Sigmoid colon (tissue), 7 donors: ENCODE measurements at places on chromosomes 11 and 22.
A peak's percentile ranks its signal among the peaks of the same experiment; 100 is the strongest.

DNA sequence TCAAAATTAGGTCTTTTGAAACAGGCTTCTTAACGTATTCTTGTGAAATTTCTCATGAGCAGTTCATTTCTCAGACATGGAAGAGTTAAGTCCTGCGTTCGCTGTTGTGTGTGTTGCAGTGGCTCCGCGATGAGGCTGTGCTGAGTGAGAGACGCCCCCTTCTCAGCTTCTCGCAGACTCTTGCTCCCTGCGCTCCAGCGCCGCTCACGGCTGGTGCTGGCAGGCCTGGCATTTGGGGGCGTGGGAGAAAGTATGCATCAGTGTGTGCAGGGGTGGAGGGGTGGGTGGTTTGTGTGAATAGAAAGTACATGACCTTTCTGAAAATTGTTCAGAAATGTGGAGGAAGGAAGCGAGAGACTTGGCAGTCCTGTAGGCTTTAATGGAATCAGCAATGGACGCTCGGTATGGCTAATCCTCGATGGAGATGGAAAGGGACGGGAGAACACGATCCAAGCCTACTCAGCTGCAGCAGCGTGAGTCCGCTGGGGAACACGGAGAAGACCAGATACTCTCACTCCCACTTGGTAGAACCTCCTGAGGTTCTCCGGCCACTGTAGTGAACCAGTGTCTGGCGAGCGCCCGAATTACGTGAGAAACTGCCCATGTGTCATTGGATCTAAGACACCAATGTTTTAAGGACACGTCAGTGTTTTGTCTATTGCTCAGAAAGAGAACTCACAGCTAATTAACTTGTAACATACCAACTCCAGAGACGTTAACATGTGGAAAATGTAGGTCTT is 5.9 kb downstream of the TAB1 start:
- no peak overlapping the region for H3K4me3 ChIP-seq
- H3K36me3 ChIP-seq, result no peaks in the 10 kb centered on the region
- no peak for DNase-seq
- H3K27me3 ChIP-seq, result no peaks in the 10 kb centered on the region

- H3K27me3 ChIP-seq, result no peaks in the 10 kb centered on the region
- H3K4me3 ChIP-seq, result no peak overlapping the region
- DNase-seq, result no peak
- H3K27ac ChIP-seq, result no peak overlapping the region
- peaks cover 77% of the 10 kb centered on the region for H3K36me3 ChIP-seq
- no peaks in the 10 kb centered on the region for H3K4me1 ChIP-seq
Measured at GRCh38 chr11:30333405-30333804, 10.5 kb downstream of the ARL14EP start.

DNA sequence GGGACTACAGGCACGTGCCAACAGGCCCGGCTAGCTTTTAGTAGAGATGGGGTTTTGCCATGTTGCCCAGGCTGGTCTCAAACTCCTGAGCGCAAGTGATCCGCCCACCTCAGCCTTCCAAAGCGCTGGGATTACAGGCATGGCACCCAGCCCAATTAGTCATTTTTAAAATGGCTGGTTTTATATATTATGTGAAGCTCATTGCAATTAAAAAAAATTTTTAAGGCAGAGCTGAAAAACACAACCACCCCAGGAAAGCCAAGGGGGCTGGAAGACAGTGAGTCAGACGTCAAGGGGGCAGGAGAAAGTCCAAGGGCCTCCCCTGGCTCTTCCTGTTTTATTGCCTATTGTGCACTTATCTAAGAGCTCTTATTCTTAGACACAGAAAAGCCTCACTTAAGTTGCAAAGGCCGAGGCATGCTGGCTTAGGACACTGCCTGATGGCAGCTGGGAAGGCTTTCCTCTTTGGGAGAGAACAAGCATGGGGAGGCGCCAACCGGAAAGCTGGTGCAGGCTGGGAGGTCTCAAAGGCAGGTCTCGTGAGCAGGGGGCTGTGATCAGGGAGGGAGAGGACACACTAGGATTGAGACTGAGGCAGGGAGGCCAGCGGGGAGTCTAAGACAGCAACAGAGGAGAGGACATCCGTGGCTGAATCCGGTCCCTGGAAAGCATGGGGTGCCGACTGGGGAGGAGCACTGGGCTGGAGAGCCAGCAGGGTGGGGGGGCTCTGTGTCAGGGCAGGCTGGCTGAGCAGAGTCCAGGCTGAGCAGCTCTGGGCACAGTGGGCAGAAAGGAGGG is 11.1 kb upstream of the OSM start:
- no peak overlapping the region for H3K4me3 ChIP-seq
- H3K36me3 ChIP-seq, result no peaks in the 10 kb centered on the region
- DNase-seq, result no peak
- peaks cover 14% of the 10 kb centered on the region for H3K4me1 ChIP-seq
- H3K27ac ChIP-seq, result peak overlapping the region; percentile 47
- H3K27me3 ChIP-seq, result no peaks in the 10 kb centered on the region

DNA sequence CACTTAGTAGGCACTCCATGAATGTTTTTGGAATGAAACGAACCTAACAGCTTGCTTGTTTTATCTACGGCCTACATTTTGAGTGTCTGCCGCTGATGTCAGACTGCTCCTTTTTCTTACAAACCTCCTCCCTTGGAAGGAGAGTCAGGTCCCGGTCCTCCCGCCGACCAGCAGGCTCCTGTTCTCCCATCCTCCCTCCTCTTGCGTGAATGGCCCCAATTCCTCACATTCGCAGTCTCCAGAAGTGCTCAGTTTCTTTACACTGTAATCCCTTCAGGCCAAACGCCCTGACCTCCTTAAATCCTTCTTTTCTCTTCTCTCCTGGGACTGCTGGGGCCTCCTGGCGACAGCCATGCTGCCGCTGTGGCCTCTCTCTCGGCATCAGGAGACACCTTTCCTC is 82.6 kb upstream of the CSNK2A3 start:
- peaks cover 27% of the 10 kb centered on the region for H3K4me1 ChIP-seq
- H3K4me3 ChIP-seq, result no peak overlapping the region
- no peaks in the 10 kb centered on the region for H3K27me3 ChIP-seq
- no peak for DNase-seq
- H3K36me3 ChIP-seq, result no peaks in the 10 kb centered on the region
- H3K27ac ChIP-seq, result no peak overlapping the region

DNA sequence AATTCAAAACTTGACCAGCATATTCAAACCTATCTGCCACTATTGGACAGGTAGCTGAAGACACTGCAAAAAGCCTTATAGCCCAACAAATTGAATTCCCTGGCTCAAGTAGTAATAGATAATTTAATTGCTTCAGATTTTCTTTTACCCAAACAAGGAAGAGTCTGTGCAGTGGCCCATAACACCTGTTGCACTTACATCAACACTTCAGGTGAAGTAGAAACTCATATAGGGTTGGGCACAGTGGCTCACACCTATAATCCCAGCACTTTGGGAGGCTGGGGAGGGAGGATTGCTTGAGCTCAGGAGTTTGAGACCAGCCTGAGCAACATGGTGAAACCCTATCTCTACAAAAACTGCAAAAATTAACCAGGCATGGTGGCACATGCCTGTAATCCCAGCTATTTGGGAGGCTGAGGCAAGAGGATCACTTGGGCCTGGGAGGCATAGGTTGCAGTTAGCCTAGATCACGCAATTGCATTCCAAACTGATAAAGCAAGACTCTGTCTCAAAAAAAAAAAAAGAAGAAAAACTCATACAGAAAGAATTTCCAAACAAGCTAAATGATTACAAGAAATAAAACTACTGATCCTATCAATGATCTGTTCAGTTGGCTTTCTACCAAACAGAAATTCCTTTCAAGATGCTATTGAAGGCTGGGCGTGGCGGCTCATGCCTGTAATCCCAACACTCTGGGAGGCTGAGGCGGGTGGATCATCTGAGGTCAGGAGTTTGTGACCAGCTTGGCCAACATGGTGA is 9.5 kb downstream of the FOLR3 start:
- DNase-seq, result no peak
- H3K36me3 ChIP-seq, result no peaks in the 10 kb centered on the region
- H3K4me3 ChIP-seq, result no peak overlapping the region
- no peaks in the 10 kb centered on the region for H3K4me1 ChIP-seq

GRCh38 chr22:27636716-27637508 is 164.6 kb downstream of the MN1 start:
- no peak overlapping the region for H3K4me3 ChIP-seq
- peaks cover 7% of the 10 kb centered on the region for H3K4me1 ChIP-seq
- H3K36me3 ChIP-seq, result no peaks in the 10 kb centered on the region
- H3K27ac ChIP-seq, result no peak overlapping the region
- no peaks in the 10 kb centered on the region for H3K27me3 ChIP-seq
- DNase-seq, result no peak

DNA sequence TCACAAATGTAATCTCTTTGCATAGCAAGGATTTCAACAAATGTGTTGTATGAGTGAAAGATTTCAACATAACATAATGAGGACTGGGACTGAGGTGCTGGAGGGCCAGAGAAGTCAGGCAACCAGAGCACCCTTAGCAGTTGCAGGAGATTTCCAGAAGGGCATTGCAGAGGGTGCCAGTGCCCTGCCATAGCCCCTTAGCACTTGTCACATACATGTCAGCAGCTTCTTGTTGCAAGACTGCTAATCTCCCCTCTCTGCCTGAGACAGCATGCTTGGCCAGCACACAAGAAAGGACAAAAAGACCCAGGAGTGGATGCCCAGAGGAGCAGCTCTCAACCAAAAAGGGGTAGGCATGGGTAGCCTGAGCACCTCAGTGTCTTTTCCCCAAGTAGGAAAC is 43.2 kb downstream of the BBOX1 start:
- H3K27me3 ChIP-seq, result no peaks in the 10 kb centered on the region
- H3K4me3 ChIP-seq, result no peak overlapping the region
- DNase-seq, result no peak
- H3K4me1 ChIP-seq, result peaks cover 26% of the 10 kb centered on the region
- H3K36me3 ChIP-seq, result no peaks in the 10 kb centered on the region
- no peak overlapping the region for H3K27ac ChIP-seq

DNA sequence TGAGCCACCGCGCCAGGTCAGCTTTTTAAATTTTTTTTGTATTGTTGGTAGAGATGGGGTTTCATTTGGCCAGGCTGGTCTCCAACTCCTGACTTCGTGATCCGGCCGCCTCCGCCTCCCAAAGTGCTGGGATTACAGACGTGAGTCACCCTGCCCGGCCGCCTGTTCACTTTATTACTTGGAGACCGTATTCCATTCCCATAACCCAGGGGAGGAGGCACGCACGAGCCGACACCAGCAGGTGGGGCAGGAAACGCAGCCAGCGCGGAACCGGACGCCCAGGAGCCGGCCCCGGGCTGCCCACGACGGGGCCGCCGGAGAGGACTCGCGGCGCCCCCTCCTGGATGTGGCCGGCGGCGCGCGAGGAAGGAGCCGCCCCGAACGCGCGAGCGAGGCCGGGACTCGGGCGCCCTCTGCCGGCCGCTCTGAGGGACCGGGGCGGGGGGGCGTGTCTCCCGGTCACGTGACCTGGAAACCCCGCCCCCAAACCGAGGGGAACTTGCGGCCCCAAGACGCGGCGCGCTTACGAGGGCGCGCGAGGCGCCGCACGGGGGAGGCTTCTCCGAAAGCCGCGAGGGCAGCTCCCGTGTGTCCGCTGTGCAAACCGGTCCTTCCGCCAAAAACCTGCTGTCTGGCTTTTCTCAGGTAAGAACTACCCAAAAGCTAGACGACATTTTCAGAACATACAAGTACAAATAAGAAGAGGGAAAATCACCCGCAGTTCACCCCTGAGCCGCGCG is 11.6 kb upstream of the RNH1 start:
- H3K4me3 ChIP-seq, result peak overlapping the region; percentile 23
- H3K4me1 ChIP-seq, result peaks cover 9% of the 10 kb centered on the region
- peak; percentile 98 for DNase-seq
- no peaks in the 10 kb centered on the region for H3K27me3 ChIP-seq
- no peaks in the 10 kb centered on the region for H3K36me3 ChIP-seq

- H3K27ac ChIP-seq, result no peak overlapping the region
- no peak for DNase-seq
- no peaks in the 10 kb centered on the region for H3K4me1 ChIP-seq
- no peaks in the 10 kb centered on the region for H3K36me3 ChIP-seq
Measured at GRCh38 chr11:24082241-24082640, 414.6 kb upstream of the LUZP2 start.

DNA sequence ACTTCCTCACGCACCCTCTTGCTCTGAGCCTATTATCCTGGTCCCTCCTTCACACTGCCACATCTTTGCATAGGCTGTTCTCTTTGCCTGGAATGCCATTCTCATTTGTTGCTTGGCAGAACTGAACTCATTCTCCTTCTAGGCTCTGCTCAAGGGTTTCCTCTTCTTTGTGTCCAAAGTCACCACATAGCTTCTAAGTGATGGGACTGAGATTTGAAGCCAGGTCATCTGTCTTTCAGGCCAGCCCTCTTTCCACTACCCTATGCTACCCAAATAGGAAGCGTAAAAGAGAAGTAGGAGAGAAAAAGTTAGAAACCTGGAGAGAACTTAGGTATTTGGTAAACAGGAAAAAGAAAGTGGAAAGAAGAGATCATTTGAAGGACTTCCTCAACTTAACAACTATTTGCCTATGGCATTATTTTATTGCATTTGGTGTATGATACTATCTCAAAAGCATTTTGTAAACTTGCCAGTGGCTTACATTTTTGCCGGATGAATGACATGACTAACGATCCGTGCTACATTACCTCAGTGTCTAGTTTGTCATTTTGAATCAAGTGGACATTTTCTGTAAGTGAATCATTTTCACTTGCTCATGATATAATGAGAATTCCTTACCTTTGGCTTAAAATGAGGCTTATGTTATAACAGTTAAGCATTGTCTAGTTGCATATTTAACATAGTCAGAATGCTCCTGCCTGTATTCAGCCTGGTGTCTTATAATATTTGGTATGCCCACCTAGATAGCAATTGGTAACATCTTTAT is 18.5 kb downstream of the NF2 start:
- peak overlapping the region; percentile 48 for H3K27ac ChIP-seq
- H3K36me3 ChIP-seq, result no peaks in the 10 kb centered on the region
- DNase-seq, result no peak
- H3K4me3 ChIP-seq, result no peak overlapping the region
- no peaks in the 10 kb centered on the region for H3K27me3 ChIP-seq
- peaks cover 72% of the 10 kb centered on the region for H3K4me1 ChIP-seq

- no peak overlapping the region for H3K4me3 ChIP-seq
- no peaks in the 10 kb centered on the region for H3K36me3 ChIP-seq
- DNase-seq, result no peak
- no peaks in the 10 kb centered on the region for H3K27me3 ChIP-seq
- H3K27ac ChIP-seq, result no peak overlapping the region
Measured at GRCh38 chr11:110065189-110065588, 28.0 kb upstream of the ZC3H12C start.

DNA sequence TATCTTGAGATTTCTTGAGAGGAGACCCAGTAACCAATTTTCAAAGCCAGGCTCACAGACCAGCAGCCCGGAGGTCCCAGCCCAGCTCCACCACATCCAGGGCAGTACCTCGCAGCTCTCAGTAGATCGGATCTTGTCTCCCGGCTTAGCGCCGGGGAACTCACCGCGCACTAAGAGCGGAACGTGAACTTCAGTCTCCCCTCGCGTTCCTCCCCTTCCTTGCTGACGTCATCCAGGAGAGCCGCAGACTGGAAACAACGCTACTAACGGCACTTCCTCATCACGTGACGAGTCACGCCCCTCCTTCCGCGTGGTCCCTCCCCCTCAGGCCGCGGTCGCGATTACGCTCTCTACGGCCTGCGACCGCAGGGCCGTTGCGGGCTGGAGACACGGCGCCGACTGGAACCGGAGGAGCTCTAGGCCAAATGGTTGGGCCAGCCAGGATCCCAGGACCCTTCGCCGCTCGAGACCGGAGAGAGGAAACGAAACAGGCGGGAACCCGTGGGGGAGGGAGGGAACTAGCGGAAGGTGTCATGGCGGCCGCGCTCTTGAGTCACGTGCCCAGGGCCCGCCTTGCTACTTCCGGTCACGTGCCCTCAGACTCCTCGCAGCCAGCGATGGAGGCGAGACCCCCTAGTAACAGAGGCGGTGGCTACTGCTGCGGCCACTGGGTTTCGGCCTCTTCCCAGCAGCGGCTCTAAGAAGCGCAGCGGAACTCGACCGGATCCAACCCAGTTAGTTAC is at the start of the genes GTF2H1 and HPS5:
TSS of gene GTF2H1 (plus strand) at position 599 of the 743 bp plus-strand sequence. CDS start 10,508 bp downstream, outside the sequence.
TSS of gene HPS5 (minus strand) at position 172 of the 743 bp plus-strand sequence. CDS start 4,282 bp downstream, outside the sequence.
- H3K36me3 ChIP-seq, result peaks cover 4% of the 10 kb centered on the region
- H3K27ac ChIP-seq, result peak within 1 kb of the TSS; percentile 96
- peak within 1 kb of the TSS; percentile 78 for H3K4me3 ChIP-seq
- no peaks in the 10 kb centered on the region for H3K27me3 ChIP-seq
- peaks cover 44% of the 10 kb centered on the region for H3K4me1 ChIP-seq
